ENCODE measurements at places on chromosomes 2 and 18.

GRCh38 chr2:38074058-38074763 lies 1.7 kb downstream of the CYP1B1 start:
- no peak for DNase-seq

DNA sequence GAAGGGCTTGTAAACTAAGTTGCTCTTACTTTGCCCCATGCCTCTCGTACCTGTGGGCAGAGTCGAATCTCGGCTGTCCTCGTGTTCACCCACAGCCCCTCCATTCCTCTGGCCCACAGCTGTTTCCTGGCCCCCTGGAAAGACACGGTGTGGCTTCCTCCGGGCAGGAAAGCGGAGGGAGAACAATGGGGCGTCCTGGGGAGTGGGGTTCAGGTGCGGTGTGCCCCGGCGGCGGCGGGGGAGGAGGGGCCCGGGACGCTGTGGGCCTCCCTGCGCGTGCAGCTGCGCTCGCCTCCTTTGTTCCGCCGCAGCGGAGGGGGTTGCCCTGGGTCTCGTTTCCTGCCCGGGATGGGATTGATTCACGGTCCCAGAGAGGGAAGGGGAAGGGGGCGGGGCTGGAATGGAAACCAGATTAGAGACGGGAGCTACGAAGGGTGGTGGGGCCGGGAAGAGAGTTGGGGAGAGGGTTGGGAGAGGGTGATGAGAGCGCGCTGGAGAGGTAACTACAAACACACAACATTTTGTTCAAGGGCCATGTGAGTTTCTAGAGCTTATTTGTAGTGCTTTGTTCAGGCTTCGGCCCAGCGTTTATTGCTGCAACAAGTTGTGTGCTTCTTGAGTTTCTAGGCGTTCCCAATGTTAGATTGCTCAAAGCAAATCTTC lies 796 bp downstream of the MYO1B start:
- peak; percentile 2 for DNase-seq

- peak; percentile 7 for DNase-seq
Measured at GRCh38 chr2:219736209-219736608, 108.8 kb downstream of the SLC4A3 start.

DNA sequence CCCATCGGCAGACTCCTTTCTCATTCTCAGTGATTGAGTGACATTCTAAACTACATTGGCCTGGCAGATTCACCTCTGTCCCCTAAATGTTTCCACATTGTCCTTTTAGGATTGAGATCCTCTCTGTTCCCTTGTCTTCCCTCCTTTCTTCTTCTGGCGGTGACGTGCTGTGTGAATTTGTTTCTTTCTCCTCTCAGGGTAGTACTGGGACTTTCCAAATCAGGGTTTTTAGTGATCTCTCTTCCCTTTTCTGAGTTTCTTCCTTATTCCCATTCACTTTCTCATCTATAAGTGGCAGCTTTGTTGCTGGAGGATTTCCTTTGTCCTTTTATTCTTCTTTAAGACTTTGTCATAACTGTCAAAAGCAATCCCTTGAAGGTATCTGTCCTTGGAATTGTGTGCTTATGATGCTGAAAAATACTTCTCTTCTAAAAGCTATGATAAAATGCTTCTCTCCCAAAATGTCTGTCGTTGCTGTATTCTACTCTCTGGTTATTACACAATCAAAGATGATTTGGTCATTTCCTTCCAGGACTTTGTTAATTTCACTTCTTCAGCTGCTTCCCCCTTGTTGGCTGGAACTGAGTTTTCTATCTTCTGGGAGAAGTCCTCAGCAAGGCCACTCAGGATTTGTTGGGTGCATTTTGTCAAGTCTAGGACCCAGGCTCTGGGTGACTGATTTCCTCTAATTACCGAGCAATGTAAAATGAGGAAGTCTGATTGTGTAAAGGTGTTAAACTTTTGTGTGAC lies 4.9 kb upstream of the IL1B start:
- DNase-seq, result no peak

DNA sequence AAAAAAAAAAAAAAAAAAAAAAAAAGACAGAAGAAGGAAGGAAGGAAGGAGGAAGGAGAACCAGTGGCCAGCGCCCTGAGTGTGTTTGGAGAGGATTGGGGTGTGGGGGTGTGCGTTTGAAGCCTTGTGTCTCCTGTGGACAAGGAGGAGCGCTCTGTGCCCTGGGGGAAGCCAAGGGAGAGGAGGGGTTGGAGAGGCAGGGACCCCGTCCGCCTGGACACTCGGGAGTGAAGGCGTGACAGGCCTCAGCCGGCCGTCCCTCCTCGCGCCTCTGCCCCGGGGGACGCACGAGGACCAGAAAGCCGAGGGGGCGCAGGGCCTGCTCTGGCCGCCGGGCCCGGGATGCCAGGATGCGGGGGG lies 44.9 kb downstream of the SERTAD2 start:
- no peak for DNase-seq

DNA sequence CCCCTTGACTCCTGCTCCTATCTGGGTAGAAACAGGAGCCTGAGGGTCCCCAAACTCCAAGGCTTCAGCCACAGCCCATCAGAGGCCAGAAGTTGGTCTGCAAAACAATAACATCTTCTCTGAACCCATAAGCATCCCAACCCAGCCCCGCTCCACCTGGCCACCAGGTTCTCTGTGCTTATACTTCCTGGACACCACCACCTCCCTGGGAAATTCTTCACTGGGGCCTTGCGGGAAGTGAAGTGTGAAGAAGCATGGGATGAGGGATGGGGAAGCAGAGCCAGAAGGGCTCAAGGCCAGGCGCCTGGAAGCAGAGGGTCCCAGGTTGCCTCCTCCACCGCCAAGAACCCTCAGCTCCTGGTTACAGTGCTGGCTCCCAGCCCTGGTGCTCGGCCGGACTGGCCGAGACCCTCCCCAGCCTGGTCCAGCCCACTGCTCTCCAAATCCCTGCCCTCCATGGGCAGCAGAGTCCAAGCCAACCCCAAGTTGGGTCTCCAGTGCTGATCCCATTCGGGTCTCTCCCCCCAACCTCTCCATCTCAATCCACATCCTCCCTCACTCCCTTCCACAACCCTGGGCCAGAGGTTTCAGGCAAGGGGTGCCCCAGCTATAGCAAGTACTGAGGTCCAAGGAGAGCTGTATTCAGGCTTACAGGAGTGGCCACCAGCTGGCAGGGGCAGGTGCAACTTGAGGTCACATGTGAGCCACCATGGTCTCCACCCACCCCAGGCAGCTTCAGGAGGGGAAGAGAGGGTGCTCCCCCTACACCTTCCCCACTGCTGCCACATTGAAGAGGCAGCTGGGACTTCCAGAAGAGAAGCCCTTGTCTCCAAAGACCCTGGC lies 60.7 kb downstream of the TNS1 start:
- no peak for DNase-seq

DNA sequence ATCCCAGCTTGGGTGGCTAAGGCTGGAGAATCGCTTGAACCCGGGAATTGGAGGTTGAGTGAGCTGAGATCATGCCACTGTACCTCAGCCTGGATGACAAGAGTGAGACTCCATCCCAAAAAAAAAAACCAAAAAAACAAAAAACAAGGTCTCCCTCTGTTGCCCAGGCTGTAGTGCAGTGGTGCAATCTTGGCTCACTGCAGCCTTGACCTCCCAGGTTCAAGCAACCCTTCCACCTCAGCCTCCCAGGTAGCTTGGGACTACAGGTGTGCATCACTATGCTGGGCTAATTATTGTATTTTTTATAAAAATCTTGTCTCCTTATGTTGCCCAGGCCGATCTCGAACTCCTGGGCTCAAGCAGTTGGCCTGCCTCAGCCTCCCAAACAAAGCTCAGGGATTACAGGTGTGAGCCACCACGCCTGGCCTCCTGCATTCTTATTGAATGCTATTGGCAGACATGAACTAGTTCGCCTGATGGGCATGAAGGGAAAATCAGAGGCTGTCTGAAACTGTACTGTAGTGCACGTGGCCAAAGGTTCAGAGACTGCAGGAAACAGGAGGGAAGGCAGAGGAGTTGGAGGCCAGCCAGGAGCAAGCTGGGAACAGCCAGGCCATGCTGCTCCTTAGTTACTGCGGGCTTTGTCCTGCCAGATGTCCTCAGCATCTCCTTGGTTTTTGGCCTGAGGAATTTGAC lies 16.0 kb upstream of the ASXL2 start:
- no peak for DNase-seq

GRCh38 chr2:196696423-196697079 lies 57.0 kb downstream of the CCDC150 start:
- DNase-seq, result no peak

DNA sequence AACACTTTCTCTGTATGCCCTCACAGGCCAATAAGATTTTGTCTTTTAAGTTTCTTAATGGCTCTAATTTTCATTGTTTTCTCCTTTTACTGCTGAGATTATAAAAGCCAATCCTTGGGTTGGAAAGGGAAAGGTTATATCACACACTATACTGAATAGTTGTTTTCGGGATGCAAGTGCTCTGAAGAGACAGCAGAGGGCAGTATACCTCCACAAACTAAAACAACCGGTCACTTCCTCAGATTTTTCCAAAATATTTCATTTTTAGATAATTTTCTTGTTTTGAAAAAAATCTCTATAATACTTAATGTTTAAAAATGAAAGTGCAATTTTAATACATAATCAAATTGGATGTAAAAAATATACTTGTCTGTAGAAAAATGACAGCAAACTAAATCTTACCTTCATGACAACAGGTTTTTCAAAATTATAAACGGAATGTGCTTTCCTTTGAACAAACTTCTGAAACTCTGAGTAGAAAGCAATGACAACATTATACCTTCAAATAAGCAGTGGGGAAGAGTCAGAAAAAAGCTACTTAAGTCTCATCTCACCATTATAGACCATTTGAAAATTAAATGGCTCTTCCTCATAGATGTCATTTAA lies 82.7 kb downstream of the ORC4 start:
- DNase-seq, result peak; percentile 27

DNA sequence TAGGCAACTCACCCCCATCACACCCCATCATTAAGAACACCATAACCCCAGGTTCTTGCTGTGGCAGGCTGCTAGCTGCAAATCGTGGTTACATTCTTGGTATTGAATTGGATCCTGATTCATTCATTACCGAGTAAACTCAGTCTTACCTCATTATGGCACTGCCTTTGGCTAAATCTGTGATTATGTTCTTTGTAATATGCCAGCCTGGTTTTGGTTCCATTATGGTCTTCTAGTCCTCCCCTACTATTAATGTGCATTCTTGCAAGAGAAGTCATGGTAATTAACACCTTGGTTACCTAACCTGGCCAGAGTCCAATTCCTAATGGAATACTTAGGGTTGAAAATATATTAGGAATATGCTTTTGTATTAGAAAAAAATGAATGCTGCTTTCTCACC lies 258.9 kb upstream of the APCDD1 start:
- DNase-seq, result no peak

GRCh38 chr2:110998311-110998710 lies 122.4 kb upstream of the BCL2L11 start:
- no peak for DNase-seq

DNA sequence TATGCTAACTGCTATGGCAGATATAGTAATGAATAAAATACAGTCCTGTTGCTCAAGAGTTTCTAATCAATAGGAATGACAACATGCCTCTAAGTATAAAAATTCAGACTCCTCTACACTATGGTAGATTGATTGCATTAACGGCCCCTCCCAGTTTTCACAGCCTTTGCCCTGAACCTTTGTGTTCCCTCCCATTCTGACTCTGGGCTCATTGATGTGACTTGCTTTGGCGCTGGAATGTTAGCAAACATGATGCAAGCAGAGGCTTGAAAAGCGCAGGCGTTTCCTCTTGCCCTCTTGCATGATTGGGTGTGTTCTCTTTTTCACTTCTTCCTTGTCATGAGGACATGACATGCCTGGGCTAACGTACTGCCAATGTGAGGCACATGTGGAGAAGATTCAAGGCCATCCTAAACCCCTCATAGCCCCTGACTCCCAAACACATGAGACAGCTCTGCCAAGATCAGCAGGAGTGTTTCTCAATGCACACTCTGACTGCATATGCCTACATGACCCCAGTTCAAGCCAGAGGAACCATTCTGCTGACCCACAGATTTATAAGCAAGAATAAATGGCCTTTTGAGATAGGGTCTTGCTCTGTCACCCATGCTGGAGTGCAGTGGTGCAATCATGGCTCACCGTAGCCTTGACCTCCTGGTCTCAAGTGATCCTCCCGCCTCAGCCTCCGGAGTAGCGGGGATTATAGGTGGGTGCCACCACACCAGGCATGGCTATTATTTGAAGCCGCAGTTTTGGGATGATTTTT lies 49.7 kb upstream of the CD28 start:
- peak; percentile 14 for DNase-seq

GRCh38 chr2:17429130-17429529 lies 89.1 kb downstream of the RAD51AP2 start:
- no peak for DNase-seq

DNA sequence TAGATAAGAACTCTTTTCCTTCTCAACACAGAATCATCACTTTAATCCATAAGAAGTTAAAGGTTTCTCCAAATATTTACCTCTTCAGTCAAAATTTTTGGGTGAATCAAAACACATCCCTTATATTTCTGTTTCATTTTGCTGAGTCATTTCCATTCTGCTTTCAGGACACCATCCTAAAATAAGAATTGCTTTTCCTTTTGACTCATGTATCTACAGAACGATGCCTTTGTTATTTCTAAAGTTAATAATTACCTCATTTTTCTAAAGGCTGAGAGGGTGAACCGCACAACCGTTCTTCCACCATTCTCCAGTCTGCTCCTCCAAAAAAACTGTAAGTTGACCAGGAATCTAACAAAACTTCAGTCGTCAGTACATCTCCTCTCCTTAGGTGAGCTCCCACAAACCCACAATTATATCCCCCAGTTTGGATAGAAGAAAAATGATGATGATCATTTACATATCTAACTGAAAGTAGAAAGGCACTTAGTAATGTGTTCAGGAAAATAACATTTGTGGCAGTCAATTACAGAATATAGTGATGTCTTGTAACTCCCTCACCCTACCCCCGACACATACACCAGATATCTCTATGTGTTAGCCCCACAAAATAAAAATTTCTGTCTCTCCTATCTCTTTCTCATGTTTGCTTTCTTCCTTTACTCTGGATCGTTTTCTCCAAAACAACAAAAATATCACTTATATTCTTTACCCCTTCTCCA lies 162.5 kb downstream of the RAD51AP2 start:
- no peak for DNase-seq

DNA sequence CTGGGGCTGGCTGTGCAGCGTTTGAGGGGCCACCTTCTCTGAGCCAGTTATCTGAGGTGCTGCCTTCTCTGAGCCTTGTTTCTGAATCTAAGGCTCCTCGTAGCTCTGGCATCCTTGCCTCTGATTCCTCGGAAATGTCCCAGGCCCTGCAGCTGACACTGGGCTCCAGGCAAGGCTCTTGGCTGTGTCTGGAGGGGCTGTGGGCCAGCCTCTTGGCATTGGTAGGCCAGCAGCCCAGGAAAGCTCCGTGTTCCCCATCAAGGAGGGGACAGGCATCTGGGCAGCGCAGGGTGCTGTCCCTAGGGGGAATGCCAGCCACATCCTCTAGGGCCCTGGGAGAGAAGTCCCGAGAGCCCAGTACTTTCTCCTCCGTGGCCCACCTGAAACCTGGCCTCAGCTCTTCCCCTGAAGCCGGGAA lies 40.7 kb upstream of the TAF1B start:
- DNase-seq, result no peak
